ENCODE measurements at places on chromosomes 4 and X.

- DNase-seq = no peak
These were observed 8.3 kb downstream of the GPR50 start for GRCh38 chrX:151184705-151185104.

- no peak for DNase-seq
These were observed 1.2 kb upstream of the TMEM33 start for GRCh38 chr4:41933997-41934503.

GRCh38 chr4:94540476-94540875 is 88.7 kb downstream of the PDLIM5 start:
- DNase-seq = no peak

- DNase-seq = no peak
These were observed 430.1 kb downstream of the GBA3 start for GRCh38 chr4:23122666-23123400.

DNA sequence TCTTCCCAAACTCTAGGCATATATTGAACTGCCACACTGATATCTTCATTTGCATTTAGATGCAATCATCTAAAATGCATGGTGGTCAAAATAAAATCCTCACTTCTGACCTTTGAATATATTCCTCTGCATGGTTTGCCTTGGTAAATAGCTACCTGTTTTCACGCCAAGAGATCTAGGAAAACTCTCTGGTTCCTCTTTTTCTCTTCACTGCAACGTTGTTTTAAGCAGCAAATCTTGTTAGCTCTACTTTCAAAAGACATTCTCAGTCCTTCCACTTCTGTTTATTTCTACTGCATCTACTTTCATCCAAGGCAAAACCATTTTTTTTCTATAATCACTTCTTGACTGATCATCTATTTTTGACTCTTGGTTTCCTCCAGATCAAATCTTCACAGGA is 1001.6 kb upstream of the GRID2 start:
- DNase-seq = no peak

GRCh38 chr4:81380437-81380836 is 91.3 kb downstream of the RASGEF1B start:
- DNase-seq = no peak

- DNase-seq = no peak
These were observed 654.6 kb downstream of the RAPGEF2 start for GRCh38 chr4:159757499-159757898.

DNA sequence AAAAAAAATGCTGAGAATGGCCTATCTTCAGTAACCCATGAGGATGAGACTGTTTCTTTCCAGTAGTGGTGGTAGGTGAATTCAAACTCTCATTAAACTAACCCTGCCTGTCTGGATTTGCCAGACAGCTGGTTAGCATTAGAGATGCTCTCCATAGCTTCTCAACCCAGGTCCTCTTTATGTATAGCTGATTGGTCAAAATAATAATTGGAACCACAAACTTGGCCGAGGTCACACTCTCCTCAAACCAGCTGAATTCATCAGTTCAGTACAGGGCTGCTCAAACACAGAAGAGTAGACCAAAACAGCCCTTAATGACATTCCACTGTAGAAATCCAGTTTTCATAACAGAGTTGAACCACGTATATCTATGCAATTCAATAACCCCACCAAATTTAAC is 85.3 kb downstream of the HCCS start:
- DNase-seq = no peak

- no peak for DNase-seq
These were observed 51.2 kb upstream of the HCCS start for GRCh38 chrX:11059933-11060332.

DNA sequence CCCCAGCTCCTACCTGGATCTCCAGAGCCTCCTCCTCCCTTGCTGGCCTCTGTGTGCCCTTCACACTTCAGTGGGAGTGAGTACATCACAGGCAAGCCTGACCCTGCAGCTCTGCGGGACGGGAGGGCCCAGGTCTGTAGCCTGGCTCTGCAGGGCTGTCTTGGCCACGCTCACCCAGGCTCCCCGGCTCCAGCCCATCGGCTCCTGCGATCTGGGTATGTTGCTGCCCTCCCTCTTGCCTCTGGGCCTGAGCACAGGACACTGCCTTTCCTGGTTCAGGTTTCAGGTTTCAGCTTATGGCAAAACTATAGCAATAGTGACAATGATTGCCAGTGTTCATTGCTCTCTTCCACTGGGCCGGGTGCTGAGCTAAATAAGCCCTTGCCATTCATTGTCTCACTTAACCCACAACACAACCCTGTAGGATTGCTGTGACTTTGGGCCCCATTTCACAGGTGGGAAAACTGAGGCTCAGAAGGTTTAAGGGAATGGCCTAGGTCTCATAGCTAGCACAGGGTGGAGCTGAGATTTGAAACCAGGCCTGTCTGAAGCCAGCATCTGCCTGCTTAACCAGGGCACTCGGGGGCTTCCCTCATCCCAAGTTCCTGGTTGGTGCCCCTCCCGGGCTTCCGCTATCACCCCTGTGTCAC is 44.6 kb upstream of the SORCS2 start:
- no peak for DNase-seq

- DNase-seq = no peak
These were observed 129.7 kb downstream of the PPA2 start for GRCh38 chr4:105344141-105344540.

- no peak for DNase-seq
These were observed 127.6 kb upstream of the INTU start for GRCh38 chr4:127505203-127505602.

GRCh38 chr4:54976682-54977081 is 148.7 kb downstream of the KDR start:
- no peak for DNase-seq

DNA sequence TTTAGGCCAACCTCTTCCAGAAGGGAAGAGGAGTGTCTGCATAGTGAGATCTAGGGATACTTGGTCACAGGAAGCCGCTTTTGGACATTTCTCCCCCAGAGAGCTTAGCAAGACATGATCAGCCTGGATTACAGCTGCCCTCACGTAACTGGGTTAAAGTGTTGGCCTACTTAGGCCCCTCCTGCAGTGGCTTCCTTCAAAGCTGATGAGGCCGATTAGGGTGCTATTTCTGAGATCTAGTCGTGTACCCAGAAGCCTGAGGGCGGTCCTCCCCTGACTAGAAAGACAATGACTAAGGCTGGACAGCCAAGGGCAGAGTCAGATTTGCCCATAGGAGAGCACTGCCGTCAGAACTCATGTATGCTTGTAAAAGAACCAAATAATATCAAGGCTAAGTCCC is 135.0 kb downstream of the AMMECR1 start:
- DNase-seq = no peak

GRCh38 chrX:139192386-139192961 is 338.1 kb upstream of the F9 start:
- DNase-seq = no peak

GRCh38 chr4:102253860-102254259 is 91.4 kb downstream of the SLC39A8 start:
- DNase-seq = no peak

GRCh38 chr4:126057371-126057770 is 742.6 kb downstream of the FAT4 start:
- DNase-seq = no peak

GRCh38 chrX:38326086-38326485 is 1.2 kb downstream of the RPGR start:
- no peak for DNase-seq

GRCh38 chr4:168584321-168584771 is 87.5 kb downstream of the PALLD start:
- DNase-seq = no peak

- DNase-seq = no peak
These were observed 2.2 kb downstream of the ATP8A1 start for GRCh38 chr4:42654631-42655268.

- DNase-seq = no peak
These were observed 212.4 kb upstream of the NEIL3 start for GRCh38 chr4:177097291-177097690.
